ENCODE measurements at places on chromosomes 2 and 18.
A peak's percentile ranks its signal among the peaks of the same experiment; 100 is the strongest.

- DNase-seq: no peak
Measured at GRCh38 chr2:71856773-71857525, 290.7 kb downstream of the CYP26B1 start.

GRCh38 chr2:127275356-127275755, 18.6 kb downstream of the ERCC3 start:
- no peak for DNase-seq

- peak; percentile 66 for DNase-seq
Measured at GRCh38 chr2:36451512-36451911, 95.9 kb downstream of the CRIM1 start.

- DNase-seq: peak; percentile 93
Measured at GRCh38 chr2:63790906-63791305, 50.8 kb upstream of the UGP2 start.

DNA sequence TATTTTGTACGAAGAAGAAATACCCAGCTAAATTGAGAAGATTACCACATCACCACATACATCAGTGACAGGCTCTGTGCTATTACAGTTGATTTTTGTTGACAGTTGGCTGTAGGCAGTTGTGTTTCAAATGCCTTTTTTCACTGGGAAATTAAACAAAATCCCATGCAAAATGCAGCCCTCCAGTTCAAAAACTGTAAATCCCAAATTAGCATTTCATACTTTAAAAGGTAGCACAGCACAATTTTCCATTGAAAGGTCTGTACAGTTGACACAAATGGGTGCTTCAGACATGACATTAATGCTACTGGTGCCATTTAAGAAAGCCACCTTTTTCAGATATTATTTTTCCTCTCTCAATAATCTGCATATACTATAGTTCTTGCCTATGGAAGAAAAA, 807.2 kb downstream of the BCL11A start:
- no peak for DNase-seq

DNA sequence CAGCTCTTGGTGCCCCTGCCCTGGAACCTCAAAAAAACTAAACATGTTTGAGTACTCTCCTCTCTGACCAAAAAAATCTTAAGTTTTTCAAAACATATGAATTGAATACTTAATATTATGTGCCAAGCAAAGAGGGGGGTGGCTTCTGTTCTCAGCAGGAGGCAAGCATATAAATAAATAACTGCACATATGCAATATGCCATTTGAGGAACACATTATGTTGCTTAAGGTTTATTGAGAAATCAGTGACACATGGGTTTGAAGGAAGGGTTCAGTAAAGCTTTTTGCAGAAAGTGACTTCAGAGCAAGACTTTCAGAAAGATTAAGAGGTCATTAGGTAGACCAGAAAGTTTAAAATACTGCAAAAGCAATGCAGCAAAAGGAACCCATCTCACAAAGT, 429.2 kb downstream of the TDRD15 start:
- no peak for DNase-seq

Data from fibroblast of lung (primary cell).